ENCODE measurements at places on chromosomes 7 and 10. TPM values are rescaled to one million over a fixed set of nuclear protein-coding genes. Genes with fewer than 3 reads are reported as not detected.

GRCh38 chr7:33809228-33809627 is 96.1 kb upstream of the BMPER start:
- DNase-seq, result no peak

DNA sequence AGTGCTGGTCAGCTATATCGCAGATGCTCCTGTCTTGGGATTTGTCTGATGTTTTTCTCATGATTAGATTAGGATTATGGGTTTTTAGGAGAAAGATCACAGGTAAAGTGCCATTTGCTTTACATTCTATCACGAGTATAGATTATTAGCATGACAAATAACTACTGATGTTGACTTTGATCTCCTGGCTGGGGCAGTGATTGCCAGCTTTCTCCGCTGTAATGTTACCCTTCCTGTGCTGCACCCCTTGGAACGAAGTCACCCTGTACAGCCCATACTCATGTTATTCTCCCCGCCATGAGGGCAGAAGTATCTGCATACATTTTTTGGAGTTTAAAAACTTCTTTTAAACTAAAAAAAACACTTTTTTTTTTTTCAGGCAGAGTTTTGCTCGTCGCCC is 10.8 kb upstream of the CLDN4 start:
- no peak for DNase-seq

GRCh38 chr7:39979406-39980073 is 29.5 kb downstream of the CDK13 start:
- DNase-seq, result no peak

DNA sequence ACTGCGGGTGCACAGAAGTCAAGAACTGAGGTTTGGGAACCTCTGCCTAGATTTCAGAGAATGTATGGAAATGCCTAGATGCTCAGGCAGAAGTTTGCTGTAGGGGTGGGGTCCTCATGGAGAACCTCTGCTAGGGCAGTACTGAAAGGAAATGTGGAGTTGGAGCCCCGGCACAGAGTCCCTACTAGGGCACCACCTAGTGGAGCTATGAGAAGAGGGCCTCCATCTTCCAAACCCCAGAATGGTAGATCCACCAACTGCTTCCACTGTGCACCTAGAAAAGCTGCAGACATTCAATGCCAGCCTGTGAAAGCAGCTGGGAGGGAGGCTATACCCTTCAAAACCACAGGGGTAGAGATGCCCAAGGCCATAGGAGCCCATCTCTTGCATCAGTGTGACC is 1336.0 kb upstream of the CELF2 start:
- DNase-seq, result no peak

DNA sequence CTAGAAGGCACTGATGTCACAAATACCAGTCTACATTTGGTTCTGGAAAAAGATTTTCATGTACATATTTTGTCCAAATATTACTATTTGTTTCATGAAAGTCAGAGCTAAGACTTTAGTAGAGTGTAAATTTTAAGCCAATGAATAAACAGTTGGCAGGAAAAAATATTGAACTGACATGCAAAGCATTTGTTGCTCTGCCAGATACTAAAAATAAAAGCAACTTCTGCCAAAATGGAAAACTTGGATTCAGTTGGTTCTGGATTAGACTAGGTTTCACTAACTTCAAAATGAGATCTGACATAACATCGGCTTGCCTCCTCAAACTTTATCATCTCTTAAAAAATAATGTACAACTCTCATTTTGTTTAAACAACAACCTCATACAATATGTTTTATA is 34.9 kb downstream of the FAM204A start:
- no peak for DNase-seq

- no peak for DNase-seq
These were observed 22.3 kb downstream of the VSIR start for GRCh38 chr10:71750986-71751385.

DNA sequence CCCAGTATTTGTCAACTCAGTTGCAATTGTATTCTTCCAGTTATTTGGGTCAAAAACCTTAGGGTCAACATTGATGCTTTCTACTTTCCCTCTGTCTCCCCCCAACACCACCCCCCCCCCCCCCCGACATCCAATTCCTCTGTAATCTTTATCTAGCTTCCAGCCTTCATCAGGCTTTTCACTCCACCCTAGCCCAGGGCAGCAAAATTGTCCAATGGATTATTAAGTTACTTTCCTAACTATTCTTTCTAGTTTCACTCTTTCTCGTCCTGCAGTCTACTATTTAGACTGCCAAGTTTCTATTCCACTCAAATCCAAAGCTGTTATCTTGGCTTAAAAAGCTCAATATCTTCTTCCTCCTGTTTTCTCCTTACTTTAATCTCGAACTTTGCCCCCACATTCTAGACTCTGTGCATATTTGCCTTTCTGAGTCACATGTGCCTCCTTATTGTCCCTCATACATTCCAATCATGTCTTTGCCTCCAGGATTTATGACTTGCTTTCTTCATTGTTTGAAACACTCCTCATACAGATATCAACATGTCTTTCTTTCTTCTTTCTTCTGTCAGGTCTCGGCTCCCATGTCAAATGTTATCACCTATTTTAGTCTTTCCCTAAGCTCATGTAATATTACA is 196.6 kb upstream of the TMEM196 start:
- DNase-seq, result no peak

DNA sequence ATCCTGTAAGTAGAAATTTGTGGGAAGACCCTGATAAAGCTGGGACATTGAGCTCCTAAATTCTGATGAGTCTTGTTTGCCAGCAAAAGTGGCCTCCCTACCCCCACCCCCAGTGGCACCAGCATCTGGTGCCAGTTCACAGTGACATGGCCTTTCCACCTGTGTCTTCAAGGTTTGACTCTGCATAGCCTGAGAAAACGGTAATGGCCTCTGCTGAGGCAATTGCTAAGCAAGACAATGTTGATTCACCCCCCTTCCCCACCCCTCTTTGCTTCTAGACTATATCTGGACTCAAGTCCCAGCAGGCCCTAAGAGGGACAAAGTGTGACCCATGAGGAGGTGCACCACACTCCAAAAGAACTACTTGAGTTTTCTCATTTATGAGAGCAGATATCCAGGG is 48.0 kb upstream of the PIK3CG start:
- DNase-seq, result no peak

DNA sequence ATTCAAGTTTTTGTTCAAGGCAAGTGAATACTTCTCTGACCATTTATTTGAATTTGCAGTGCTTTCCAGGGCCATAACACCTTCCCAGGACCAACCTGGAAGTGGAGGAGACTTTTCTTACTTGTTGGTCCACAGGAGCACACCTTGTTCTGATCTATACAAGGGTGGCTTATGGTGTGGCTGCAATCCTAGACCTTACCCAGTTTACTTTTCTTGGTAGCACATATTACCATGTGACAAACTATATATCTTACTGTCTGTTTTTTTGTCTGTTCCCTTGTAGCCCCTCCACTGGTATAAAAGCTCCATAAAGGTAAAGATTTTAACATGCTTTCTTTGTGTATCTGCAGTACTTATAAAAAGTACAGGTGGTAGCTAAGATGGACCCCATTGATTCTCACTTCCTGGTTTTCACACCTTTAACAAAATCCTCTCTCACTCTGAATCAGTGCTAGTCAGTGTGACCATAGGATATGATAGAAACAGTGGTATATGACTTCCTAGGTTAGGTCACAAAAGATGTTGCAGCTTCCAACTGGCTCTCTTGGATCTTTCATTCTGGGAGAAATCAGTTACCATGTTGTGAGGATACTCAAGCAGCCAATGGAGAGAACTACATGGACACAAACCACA is 5.6 kb upstream of the ASB4 start:
- no peak for DNase-seq

- DNase-seq, result no peak
These were observed 1.3 kb downstream of the ABI1 start for GRCh38 chr10:26859241-26860101.

- DNase-seq, result no peak
These were observed 14.1 kb downstream of the BRI3 start for GRCh38 chr7:98295467-98296192.

GRCh38 chr10:1102831-1103230 is 46.6 kb downstream of the WDR37 start:
- no peak for DNase-seq

DNA sequence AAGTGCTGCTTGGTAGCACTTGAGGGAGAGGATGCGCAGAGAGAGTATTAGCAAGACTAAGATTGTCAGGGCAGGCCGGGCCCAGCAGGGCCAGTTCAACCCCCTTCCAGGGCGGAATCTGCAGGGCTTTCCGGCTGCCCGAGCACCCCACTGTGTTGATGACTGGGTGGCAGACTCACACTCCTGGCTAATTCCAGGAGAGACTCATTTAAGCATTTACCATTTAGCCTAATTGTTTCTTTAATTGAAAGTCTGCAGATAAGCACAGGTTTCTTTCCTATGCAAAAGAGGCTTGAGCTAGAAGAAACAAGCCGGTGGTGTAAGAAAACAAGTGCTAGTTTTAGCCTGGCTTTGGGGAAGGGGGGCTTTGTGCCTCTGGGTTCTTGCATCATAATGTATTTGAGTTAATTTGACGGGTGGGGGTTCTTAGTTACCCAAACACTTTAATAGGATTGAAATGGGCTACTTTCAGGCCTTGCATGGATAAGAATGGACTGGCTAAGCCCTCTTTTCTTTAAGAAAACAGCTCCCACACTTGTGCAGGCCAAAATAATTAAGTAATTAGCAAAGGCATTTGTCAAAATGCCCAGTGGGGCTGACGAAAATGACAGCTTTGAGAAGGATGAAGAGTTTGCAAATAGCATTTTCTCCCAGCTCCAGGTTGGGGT is 201.3 kb downstream of the MYOF start:
- DNase-seq, result no peak

GRCh38 chr10:31758495-31758894 is 170.1 kb downstream of the ARHGAP12 start:
- no peak for DNase-seq

- no peak for DNase-seq
These were observed 137.6 kb upstream of the CDK6 start for GRCh38 chr7:92973974-92974373.

GRCh38 chr7:133824132-133824531 is 303.0 kb upstream of the LRGUK start:
- DNase-seq, result no peak

DNA sequence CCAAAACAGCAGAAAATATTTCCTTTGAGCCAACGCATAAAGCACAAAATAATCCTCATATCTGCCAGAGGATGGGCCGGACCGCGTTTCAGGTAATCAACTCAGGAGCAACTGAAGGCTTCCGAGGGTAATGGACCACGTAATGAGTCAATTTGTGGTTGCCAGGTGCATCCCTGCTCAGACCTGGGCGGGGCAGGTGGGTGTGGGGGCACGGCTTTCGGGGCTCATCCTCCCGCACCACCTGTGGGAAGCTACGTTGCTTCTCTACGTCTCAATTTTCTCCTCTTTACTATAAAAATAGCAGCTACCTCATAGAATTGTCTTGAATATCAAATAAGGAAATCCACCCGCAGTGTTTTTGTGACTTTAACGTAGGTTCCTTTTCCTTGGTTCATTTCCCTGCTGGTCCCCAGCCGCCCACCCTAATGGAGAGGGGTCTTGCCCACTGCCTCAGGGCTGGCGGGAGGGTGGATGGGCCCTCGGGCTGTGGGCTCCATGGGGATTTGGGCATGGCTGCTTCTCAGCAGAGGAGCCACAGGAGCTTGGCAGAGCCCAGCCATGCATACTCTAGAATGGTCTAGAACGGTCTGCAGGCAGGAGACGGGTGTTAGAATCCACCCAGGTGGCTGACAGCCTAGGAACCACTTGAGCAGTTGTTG is 324.7 kb downstream of the ADARB2 start:
- no peak for DNase-seq

DNA sequence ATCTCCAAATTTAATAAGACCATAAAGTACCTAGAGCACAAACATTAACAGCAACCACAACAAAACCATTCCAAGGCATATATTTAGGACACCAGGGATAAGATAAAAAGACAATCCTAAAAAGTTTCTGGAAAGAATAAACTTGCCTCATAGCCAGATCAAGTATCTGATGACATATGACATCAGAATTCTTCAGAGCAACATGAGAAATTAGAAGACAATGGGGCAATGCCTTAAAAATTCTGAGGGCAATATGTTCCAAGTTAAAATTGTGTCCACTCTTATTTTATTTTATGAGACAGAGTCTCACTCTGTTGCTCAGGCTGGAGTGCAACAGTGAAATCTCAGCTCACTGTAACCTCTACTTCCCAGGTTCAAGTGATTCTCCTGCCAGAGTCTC is 2.8 kb downstream of the EFCAB10 start:
- no peak for DNase-seq

DNA sequence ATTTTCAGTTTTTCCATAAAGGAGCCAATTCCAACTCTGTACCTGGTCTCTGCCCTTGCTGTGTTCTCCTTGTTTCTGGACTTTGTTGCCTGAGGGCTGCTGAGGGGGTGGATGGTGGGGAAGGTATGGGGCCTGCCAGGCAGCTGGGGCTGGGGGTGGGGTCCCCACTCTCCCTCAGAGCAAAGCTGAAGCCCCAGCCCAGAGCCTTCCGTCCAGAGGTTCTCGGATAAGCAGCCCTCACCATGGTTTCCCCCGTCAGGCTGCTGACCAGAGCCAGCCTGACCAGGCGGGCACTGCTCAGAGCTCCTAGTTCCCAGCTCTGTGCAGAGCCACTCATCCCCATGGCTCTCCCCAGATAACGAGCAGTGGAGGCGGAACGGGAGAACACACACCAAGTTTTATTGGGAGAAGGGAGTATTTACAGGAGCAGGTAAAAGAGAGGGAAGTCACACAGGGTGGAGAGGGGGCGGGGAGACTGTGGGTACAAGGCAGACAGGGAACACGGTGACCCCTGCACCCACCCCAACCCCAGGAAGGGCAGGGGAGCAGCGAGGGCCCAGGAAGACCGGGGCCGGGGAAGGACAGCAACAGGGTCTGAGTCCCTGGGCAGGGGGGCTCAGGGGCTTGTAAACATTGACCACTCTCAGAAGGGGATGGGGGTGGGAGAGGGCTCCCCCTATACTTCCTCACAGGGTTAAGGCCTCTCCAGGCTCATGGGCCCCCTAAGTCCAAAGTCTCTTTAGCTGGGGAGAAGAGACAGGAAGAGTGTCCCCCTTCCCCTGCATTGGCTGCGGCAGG is 5.8 kb downstream of the GNB2 start:
- DNase-seq, result no peak

DNA sequence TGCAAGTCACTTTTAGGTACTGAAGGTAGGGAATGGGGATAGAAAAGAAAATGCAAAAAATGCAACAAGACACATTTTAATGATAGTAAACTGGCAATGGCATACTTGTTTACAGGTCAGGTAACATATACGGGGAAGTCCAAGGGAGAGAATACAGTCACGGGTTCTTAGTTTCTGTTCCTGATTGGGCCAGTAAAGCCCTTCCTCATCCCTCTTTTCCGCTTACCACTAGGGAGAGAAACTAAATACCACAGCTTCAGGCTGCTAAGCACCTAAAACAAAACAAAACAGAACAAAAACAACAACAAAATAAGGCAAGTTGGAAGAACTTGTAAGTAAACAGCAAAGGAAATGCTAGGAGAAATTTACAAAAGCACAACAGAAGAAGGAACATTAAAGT is 65.2 kb upstream of the OGDHL start:
- no peak for DNase-seq

PRSS37 gene
- not detected for total RNA-seq

ADRA2A gene
- total RNA-seq, result not detected

UNCX gene
- not detected for total RNA-seq

WNT8B gene
- 0.16 TPM for total RNA-seq

ATP6V0A4 gene
- total RNA-seq, result not detected

CFAP46 gene
- 1.5 TPM for total RNA-seq

MYL10 gene
- not detected for total RNA-seq

PLXDC2 gene
- 0.04 TPM for total RNA-seq

CYP2W1 gene
- total RNA-seq, result not detected

MMD2 gene
- not detected for total RNA-seq

LIPN gene
- not detected for total RNA-seq

MEST gene
- 18.4 TPM for total RNA-seq

NEUROG3 gene
- total RNA-seq, result 0.20 TPM

PPP1R17 gene
- total RNA-seq, result not detected

HSPB1 gene
- total RNA-seq, result 96.7 TPM

TMEM60 gene
- total RNA-seq, result 9.2 TPM

CTAGE8 gene
- total RNA-seq, result not detected
